CD4-positive, alpha-beta T cell treated with Interferon gamma for 1 hour (primary cell): ENCODE measurements at places on chromosomes 12 and 14.
A peak's percentile ranks its signal among the peaks of the same experiment; 100 is the strongest.

DNA sequence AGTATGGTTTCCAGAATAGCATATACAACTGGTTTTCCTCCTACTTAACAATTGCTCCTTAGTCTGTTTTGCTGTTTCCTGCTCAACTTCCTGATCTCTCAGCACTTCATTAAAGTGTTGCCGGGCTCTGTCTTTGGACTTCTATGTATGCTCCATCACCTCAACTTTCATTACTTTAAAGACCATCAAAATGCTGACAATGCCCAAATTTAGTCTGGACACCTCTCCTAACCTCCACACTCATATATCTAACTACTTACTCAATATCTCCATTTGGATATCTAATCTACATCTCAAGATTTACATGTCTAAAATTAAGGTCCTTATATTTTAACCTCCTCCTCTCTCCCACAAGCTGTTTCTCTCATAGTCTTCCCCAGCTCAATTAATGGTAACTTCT lies 54.4 kb upstream of the LGR5 start:
- no peak for DNase-seq

DNA sequence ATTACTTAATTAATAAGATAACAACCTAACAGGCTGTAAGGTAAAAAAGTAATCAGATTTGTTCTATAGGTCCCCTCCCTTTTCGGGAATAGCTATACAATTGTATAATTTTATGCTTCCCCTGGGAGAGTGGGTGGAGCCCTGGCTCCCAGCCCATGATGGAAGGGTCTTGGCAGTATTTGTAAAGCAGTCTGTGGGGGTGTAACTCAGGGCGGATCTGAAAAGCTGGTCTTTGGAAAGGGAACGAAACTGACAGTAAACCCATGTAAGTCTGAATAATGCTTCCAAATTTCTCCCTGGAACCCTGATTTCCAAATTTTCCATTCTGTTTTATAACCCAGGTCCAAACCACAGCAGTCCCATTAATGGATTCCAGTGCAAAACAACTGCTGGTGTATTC lies 110.4 kb downstream of the DAD1 start:
- DNase-seq, result no peak

DNA sequence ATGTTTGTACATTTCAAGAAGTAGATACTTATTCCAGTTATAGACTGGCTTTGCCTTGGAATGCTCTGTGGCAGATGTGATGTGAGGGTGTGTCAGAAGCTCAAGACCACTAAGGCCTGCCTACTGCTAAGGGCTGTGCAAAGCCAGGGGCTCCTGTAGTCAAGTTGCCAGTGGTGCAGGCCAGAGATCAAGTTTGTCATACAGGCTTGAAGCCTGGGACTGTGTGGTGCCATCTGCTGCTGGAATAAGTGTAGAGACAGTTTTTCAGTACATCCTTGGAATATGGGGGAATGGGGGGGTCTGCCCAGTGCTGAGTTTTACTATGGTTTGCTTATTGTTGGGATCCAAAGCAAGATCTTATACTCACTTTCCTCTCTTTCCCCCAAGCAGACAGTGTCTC lies 649.9 kb upstream of the FOXG1 start:
- DNase-seq, result no peak

DNA sequence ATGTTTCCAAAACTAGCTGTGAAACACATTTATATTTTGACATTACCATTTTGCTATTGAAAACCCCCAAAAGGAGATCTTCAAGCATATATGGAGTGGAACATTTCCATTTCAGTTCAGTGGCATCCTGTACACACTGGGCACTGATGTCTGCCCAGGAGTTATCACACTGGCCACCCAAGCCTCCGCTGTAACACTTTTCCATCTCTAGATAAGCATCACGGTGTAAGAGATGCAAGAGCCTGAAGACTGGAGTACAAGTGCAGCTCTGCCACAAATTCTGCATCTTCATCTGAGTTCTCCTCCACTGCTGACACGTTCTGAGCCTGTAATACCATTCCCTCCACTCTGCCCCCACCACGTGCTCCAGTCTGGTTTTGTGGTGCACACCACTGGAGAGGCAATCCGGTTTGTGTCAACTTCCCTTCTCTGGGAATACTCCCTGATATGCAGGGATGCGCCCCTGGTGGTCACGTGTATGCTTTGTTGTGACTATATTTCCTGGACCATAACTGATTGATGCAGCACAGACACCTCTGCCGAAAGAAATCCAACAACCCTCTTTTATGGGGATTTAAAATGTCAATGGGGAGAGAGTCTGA lies 12.7 kb downstream of the SPTLC2 start:
- no peak for DNase-seq

DNA sequence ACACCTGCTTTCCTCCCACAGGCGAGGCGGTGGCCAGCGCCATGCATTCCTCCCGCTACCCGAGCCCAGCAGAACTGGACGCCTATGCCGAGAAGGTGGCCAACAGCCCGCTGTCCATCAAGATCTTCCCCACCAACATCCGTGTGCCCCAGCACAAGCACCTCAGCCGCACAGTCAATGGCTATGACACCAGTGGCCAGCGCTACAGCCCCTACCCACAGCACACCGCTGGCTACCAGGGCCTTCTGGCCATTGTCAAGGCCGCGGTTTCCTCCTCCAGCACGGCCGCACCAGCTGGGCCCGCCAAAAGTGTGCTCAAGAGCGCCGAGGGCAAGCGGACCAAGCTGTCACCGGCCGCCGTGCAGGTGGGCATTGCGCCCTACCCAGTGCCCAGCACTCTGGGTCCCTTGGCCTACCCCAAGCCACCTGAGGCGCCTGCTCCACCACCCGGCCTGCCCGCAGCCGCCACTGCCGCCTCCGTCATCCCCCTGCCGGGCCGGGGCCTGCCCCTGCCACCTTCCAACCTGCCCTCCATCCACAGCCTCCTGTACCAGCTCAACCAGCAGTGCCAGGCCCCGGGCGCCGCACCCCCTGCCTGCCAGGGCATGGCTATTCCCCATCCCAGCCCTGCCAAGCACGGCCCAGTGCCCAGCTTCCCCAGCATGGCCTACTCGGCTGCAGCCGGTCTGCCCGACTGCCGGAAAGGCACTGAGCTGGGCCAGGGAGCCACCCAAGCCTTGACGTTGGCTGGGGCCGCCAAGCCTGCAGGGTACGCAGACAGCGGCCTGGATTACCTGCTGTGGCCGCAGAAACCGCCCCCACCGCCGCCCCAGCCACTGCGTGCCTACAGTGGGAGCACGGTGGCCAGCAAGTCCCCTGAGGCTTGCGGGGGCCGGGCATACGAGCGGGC lies 54.6 kb downstream of the FAM222A start:
- DNase-seq, result no peak

DNA sequence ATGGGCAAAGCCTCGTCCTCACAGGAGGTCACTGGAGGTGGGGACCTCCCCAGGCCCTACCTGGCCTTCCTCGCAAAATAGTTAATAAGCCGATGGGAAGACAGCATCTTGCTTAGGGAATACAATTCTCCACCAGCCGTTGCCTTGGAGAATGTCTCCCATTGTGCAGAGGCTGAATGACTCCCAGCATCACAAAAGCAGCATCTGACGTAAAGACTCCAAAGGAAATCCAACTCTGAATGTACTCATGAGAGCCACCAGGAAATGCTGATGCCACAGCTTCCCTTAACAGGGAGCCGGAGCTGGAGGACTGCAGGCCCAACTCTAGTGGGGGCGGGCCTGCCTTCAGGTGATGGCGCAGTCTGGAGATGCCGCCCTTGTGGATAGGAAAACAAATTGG lies 15.5 kb downstream of the CCDC63 start:
- no peak for DNase-seq

- DNase-seq, result no peak
Observed at GRCh38 chr12:132582058-132582420, 28.3 kb downstream of the LRCOL1 start.

- peak; percentile 13 for DNase-seq
Observed at GRCh38 chr12:16359512-16360491, 12.4 kb downstream of the MGST1 start.

DNA sequence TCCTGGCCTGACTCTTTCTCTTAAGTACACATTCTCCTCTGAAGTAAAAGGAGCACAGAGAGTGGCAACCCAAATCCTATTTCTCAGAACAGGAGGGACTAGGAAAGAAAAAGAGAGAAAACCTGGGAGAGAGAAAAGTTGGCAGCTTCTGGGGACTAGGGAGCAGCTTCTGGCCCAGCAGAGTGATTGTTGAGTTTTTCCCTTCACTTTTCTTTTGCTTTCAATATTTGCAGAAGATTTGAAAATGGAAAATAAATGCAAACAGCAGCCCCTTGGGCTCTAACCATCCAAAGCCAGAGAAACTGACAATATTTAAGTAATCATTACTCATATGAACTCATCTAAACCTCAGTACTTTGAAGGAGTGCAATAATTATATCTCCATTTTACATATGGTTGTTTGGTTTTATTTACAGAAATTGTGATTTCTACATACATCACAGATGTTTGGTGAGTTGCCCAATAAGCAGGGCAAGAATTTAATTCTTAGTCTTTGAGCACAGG lies 28.8 kb upstream of the IGF1 start:
- no peak for DNase-seq

DNA sequence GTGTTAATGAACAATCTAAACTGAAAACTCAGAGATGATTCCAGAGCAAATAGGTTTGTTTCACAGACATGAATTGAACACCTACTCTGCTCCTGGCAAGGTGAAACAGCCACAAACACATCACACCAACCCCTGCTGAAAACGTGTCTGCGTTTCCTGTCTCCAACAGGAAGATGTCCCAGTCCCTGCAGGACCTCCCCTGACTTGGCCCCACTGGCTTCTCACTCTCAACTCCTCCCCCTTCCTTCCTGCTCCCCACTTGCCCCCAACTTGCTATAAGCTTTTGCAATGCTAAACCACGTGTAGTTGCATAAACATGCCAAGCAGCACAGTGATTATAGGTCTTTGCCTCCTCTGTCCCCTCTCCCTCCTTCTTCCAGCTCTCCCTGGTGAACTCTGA lies 567.6 kb downstream of the BCL11B start:
- peak; percentile 47 for DNase-seq

DNA sequence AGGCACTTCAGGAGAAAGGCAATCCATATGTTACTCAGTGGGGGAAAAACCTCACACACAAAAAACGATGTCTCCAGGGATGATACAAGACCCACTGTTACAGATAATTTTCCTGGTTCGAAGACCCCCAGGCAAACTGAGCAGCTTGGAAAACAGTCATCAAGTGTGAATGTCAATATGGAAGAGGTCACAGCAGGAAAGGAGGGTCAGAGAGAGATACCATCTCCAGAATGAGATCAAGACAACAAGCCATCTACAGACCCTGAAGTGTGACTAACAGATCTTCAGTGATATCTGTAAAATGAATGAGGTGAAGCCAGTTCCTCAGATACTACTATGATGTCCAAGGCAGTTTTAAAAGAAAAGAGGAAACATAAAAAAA lies 28.6 kb downstream of the GNS start:
- no peak for DNase-seq

- DNase-seq, result no peak
Observed at GRCh38 chr14:46651526-46652144, at the start of gene RPL10L. Gene RPL10L, minus strand, starts transcription at chr14:46651781. Its CDS starts 45 bp downstream, at chr14:46651736.
